Naive thymus-derived CD4-positive, alpha-beta T cell (primary cell): ENCODE measurements at places on chromosomes 1 and 21. TPM values are rescaled to one million over a fixed set of nuclear protein-coding genes. Genes with fewer than 3 reads are reported as not detected.

DNA sequence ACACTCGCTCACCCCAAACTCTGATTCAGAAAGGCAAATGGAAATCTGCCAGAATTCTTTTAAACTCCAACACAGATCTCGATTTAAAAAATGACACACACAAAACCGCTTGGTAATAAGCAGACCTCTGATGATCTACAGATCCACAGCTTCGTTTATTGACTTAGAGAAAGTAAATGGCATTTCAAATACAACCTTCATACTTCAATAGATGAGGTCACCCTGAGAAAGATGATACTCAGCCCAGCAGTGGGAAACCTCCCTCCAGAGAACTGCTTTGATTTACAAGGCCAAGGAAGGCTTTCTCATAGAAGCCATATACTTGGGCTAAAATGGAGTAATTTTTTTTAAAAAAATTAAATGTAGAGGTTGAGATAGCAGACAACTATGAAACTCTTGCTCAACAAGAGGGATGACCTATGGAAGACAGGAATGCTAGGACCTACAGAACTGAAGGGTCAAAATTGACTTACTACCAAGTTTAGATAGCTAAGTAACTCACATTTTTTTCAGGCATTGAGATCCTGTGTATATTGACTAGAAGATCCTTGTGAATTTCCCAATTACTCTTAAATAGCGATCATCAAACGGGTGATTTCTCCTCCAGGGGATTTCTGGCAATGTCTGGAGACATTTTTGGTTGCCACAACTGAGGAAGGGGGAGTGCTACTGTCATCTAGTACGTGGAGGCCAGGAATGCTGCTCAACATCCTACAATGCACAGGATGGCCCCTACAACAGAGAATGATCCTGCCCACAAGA is 143.9 kb downstream of the CLIC6 start:
- no peak for DNase-seq

GRCh38 chr21:39096754-39097153 is 86.5 kb downstream of the PSMG1 start:
- DNase-seq, result no peak

SYDE2 gene
- 0.92 and 1.2 TPM in 2 replicates for total RNA-seq

DNA sequence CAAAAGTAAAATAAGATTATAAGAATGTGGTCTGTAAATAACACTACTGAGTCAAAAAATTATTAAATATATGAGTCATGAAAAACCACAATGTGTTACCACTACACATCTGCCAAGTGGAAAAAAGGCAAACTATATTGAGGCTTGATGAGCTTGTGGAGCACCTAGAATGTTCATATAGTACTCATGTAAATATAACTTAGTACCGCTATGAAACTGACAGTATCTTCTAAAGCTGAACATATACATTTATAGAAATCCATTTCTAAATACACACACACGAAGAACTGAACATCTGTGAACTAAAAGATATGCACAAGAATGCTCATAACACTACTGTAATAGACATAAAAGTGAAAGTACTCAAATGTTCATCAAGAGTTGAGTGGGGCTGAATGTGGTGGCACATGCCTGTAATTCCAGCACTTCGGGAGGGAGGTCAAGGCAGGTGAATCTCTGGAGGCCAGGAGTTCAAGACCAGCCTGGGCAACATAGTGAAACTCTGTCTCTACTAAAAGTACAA is 18.5 kb upstream of the GBP3 start:
- no peak for DNase-seq

DNA sequence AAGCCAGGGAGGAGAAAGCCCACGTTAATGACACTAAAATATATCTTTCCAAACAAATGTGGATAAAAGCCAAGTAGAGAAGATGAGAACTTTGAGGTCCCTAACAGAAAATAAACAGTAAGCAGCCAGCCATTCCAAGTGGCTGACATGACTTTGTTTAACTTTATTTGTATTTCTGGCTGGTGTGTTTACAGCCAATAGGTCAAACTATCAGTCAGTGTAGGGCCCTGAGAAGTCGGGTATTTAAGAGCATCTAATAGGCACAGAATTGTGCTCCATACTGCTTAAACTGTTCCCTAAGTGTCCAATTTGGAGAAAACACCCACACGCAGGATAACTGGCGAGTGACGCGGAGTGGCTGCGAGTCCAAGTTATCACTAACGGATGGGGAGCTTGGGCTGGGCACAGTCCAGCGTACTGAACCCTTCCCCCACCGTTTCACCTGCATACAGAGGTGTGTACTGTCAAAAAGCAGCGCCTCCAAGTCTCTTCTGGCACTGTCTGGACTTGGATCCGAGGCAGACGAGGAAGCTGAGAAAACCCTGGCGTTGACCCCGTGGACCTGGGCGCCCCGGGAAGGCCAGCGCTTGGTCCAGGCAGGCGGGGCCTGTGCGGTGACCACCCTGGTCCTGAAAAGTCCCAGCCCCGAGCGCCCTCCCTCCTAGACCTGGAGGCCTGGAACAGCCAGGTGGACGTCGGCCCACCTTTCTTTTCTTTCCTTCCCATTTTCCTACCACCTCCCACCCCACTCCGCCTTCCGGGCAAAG is 662 bp upstream of the LGALS8 start:
- DNase-seq, result no peak

- DNase-seq, result peak; percentile 41
These were observed 1.1 kb downstream of the SPSB1 start for GRCh38 chr1:9293533-9294404.

GRCh38 chr1:12255913-12256312 is 26.1 kb downstream of the VPS13D start:
- DNase-seq, result no peak

GRCh38 chr1:115456441-115456961 is 118.5 kb upstream of the NGF start:
- DNase-seq, result no peak

- DNase-seq, result no peak
These were observed 207.1 kb downstream of the NUF2 start for GRCh38 chr1:163528710-163529348.

SEMA6C gene
- 1.3 and 2.5 TPM in 2 replicates for total RNA-seq

DNA sequence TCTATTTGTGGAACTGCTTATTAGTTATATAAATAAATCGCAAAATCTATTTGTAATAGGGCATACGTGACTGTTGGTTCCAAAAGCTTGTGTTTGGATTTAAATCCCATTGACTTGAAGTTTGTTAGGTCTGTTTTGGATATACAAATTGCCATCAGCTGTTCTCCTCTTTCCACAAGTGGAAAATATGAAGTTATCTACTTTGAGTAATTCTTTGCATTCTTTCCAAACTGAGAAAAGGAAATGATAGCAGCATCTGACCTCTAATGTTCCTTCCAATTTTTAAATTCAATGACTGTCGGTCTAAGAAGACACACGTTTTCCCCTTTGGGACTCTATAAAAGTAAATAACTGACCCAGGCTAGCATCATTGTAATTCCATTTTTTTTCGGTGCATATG is 165.7 kb upstream of the SGIP1 start:
- DNase-seq, result no peak

GRCh38 chr1:2848006-2848670 is 46.6 kb upstream of the TTC34 start:
- DNase-seq, result no peak

DNA sequence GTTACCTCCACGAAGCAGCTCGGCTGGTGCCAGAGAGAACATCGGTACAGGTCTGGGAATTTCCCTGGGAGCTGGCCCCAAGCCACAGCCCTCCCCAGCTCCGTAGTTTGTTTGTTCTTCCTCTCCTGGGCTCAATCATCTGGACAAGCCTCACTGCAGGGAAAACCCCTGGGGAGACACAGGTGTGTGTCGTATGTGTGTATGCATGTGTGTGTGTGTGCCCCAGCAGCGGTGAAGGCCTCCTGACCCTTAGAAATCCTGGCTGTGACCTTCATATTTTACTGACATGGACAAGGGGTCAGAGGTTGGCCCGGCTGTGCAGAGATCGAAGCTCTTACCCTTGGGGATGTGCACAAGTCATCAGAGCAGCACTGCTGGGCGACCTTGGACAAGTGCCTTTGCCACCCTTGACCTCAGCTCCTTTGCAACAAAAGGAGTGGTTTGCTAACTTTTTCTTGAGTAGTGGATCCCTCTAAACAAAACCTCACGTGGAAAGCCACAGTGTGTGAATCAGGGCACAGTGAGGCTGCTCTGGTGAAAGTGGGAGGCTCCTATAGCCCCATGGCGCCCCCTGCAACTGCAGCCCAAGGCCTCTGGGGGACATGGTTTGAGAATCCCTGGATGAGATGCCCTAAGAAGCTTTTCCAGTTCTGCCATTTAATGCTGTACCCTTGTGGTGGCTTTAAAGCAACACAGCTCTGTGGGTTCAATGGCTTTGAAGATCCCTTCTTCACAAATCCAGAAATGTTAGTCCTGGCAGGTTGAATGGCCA is 12.3 kb upstream of the IL22RA1 start:
- DNase-seq, result no peak

DNA sequence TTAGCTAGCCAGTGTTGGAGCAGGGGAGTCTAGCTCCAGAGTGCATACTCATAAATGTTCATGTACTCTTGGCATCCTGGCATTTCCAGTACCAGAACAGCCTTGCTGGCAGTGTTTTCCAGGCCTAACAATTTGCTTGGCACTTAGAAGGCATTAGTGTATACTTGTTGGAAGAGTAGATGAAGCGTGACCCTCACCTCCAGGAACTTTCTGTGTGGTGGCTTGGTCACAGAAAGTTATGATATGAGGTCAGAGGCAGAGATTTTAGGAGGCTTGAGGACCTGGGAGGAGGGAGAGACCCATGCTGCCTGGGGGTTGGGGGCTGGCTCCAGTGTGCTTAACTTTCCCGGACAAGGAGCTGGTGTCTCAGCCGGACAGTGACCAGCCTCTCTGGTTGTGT is 52.7 kb upstream of the GCLM start:
- DNase-seq, result no peak

DNA sequence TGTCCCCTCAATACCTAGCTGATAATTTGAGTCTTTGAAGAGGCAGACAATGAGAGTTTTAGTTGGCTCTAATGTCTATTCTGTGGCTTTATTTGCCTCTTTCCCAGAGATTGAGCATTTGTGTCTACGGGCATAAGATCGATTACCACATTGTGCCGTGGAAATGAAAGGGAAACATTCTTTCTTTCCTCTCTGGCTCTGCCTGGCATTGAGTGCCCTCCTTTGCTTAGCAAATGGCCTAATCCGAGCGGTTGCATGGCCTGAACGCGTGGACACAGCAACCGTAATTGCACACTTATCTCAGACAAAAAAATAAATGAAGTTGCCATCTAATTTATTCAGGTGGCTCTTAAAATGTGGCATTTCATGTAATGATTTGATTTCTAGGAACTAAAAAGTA is 247.9 kb downstream of the ADGRL2 start:
- DNase-seq, result no peak

- DNase-seq, result no peak
These were observed 13.0 kb downstream of the FAM229A start for GRCh38 chr1:32349211-32349708.

LCE1C gene
- not detected for total RNA-seq

C1QTNF12 gene
- total RNA-seq, result 3.0 and 3.3 TPM in 2 replicates

DNA sequence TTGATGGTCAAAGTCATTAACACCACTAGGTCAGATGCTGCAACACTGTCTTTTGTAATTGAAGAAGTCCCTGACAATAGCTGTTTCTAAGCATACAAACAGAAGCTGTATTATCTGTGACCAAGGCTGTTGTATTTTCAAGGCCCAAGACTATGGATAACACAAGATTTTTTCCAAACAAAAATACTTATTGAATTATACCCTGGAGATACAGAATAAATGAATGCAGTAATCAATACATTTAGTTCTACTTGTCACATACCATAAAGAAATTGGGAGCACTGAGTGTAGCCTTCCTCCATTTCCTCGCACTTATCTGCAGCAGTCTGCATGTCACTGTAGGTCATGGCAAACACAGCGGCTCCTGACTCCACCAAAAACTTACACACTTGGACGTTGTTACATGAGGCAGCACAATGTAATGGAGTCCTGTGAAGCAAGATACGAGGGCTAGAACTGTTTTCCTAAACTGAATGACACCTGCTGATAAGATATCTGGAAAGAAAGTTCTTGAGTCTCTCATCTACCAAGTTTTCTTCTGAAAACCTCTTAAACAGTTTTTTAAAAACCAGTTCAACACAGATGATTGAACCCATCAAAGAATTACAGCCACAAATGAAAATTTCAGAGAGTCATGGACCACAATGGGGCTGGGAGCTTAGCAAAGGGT is 56.9 kb downstream of the TP53BP2 start:
- no peak for DNase-seq

DNA sequence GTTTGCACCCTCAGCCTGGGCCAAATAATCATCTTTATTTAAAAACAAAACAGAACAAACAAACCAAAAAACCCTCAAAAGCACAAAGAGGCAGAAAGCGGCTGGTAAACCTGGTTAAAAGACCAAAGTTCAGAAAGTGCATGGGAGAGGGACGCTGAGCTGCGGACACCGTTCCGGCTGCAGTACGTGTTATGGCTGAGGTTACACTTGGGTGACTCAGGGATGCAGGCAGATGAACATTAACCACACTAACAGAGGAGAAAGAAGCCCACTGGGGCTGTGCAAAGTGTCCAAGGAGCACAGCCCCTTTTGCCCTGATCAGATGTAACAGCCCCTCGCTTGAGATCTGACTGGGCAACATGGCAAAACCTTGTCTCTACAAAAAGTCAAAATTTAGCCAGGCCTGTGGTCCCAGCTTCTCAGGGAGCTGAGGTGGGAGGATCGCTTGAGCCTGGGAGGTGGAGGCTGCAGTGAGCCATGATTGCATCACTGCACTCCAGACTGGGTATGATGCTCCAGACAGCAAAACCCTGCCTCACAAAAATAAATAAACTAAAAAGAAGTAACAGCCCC is 28.3 kb downstream of the GPR157 start:
- no peak for DNase-seq

DNA sequence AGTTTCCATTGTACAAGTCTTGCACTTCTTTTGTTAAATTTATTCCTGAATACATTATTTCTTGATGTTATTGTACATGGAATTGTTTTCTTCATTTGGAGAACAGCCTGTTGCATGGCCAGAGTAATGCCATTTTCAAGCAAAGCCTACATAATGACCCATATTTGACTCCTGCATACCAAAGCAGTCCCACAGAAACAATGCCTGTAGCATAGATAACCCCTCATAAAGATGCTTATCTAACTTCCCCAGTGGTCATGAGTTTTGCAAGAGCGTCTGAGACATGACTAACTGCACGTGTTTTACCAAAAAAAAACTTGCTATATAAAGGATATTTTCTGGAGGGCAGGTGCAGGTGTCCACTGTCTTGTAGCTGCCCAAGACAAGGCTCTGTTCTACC is 30.3 kb upstream of the RLF start:
- DNase-seq, result no peak
